ENCODE measurements at places on chromosomes 4 and X.

GRCh38 chrX:139120760-139121159, 409.2 kb upstream of the FGF13 start:
- DNase-seq = no peak

DNA sequence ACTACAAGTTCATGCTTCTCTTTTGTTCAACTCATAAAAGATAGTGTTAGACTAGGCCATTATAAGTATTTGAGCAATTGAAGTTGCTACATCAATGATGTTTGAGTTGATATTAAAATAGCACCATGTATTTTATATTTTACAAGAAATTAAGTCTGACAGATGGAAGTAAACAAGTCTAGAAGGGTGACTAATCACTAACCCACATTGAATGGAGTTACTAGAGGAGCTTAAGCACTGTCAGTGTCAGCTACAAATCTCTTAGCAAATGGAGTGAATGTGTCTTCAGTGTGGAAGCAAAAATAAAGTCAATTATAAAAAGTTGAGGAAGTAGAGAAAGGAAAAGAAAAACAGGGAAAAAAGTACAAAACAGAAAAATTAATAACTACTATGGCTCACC, 592.5 kb downstream of the PCDH18 start:
- DNase-seq = peak; percentile 2

DNA sequence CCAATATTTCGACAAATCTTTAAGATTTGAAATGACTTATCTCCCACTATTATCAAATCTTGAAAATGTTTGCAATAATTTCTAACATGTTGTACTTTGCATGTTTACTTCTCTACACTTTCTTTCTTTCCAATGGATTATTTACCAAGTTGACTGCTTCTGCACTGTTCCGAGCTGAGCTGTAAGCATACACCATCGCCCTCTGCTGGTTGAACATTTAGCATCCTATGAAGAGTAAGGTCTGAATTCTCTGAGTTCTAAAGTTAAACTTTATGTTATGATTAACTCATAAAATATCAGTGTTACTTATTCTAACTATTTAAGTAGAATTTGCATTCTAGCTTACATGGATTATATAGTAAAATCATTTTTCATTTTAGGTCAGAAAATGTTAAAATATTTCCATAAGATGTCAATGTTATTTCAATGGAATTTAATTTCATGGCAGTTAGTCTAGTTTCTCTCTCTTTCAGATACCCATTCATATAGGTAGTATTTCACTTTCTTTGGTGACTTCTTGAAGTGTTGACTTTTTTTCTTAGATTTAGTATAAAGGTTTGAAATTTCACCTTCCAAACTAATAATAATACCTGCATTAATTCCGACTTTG, 137.4 kb downstream of the DKK2 start:
- DNase-seq = peak; percentile 73

DNA sequence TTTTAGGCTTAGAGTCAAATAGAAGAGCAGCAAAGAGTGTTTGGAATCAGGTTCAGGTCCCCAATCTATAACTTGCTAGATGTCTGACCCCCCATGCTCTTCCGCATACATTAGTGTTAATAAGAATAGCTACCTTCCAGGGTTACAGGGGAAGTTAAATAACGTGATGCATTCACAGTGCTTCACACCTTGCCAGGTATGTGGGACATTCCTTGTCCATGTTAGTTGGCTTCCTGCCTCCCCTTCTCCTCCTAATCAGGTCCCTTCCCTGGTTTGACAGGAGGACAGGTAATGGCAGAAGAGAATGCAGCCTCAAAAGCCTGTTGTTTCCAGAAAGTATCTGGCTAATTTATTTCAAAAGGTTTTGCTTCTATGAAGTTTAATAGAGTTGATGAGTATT, 248.7 kb downstream of the MID1IP1 start:
- no peak for DNase-seq

- no peak for DNase-seq
These were observed 19.7 kb upstream of the SCRG1 start for GRCh38 chr4:173418639-173419038.

DNA sequence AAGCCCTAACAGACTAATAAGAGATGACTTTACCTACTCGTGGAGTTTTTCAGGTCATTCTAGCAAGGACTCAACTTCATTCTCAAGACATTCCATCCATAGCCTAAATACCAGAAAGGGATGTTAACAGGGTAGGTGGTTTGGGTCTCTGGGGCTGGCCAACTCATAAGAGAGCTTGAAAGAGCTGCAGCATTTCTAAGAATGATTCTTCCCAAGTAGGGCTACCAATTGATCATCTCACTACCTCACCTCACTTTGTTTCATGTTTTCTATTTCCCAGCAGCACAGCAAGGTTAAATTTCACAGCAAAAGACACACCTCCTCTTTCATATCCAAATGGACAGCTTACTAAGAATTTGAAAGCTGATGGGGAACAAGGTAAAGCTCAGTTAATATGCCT, 614.8 kb upstream of the DIPK2B start:
- DNase-seq = no peak

DNA sequence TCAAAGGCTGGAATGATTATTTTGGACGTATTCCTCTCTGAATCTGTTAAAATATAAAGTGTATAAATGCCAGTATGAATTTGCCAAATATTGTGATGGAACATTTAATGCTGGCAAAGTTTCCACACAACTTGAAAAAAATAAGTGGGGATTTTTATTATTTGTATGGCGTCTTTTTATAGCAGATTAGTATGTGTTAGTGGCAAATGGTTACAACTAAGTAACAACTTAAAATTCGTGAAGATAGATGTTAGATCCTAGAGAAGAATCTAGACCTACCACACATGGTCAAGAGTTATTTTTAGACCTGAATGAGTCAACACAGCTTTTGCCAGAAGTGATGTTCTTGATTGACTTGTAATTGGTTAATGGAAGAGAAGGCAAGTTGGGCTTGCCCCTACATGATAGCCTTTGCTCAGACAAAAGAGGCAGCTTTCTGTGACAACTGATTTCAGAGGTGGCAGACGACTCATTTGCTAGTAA, 4.8 kb downstream of the CPE start:
- no peak for DNase-seq

GRCh38 chr4:18798123-18798522, 776.6 kb upstream of the LCORL start:
- no peak for DNase-seq

GRCh38 chrX:31355206-31355955, 283.5 kb upstream of the FTHL17 start:
- no peak for DNase-seq

- peak; percentile 66 for DNase-seq
These were observed 29.5 kb upstream of the MAP3K15 start for GRCh38 chrX:19544693-19545305.

- DNase-seq = no peak
These were observed 269.9 kb downstream of the KCNIP4 start for GRCh38 chr4:21678711-21679110.

- DNase-seq = no peak
These were observed 821.2 kb downstream of the RPA4 start for GRCh38 chrX:97704881-97705280.

DNA sequence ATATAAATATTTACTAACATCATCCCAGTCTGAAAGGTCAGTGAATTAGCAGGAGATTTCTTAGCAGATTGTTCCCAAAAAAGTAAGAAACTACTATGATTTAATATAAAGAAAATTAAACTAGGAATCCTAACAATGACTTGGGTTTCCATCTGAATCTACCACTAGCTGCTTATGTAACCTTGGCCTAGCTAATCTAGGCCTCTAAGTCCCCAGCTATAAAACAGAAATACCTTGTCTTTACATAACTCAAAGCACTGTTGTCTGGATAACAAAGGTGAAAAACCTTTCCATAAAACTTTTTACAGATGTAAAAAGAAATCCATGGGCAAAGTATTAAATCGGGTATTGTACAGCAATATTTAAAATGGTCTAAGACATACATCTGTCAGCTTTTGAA, 3.0 kb downstream of the FBXL5 start:
- DNase-seq = peak; percentile 25

DNA sequence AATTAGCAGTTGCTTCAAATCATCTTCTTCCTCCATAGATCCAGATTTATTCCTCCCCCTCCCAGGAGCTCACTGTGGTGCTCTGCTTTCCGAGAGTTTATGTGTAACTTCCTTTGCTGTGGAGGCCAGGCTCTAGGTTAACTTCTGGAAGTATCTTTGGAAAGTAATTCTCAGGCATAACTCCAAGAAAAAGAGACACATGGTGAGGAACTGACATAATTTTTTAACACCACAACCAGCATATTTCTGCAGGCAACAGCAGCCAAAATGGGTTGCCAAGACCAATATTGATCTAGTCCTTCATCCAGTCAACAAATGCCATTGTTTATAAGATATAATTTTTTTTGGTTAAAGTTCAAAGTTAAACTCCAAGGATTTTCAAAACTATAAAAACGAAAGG, 114.5 kb upstream of the RBPJ start:
- DNase-seq = peak; percentile 85

DNA sequence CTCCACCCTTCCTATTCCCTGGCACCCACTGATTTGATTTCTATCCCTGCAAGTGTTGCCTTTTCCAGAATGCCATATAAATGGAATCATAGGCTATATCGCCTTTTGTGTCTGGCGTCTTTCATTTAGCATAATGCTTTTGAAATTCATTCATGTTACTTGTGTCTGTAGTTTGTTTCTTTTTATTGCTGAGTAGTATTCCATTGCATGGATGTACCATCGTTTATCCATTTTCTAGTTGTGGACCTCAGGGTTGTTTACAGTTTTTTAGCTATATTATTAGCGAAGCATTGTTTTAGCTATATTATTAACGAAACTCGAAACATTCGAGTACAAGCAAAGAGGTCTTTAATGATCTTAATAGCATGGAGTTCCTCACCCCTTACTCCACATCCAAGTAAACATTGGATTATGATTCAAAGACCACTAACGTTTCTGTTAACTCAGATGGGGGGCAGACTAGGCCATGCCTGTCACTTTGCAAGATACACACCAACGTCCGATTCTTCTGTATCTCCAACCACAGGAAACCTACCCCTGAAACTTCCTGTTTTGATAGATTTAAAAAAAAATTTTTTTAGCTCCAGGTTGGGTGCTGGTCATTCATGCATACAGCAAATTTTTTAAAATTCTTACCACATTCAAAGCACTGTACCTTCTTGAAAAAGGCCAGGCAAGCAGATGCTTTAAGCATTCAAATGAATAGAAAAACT, 1.1 kb downstream of the DCK start:
- no peak for DNase-seq

DNA sequence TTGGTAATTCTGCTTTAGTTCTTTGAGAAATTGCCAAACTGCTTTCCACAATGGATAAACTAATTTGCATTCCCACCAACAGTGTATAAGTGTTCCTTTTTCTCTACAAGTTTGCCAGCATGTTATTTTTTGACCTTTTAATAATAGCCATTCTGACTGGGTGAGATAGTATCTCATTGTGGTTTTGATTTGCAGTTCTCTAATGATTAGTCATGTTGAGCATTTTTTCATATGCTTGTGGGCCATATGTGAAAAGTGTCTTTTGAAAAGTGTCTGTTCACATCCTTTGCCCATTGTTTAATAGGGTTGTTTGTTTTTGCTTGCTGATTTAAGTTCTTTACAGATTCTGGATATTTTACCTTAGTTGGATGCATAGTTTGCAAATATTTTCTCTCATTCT, 25.9 kb downstream of the ENPEP start:
- peak; percentile 42 for DNase-seq

DNA sequence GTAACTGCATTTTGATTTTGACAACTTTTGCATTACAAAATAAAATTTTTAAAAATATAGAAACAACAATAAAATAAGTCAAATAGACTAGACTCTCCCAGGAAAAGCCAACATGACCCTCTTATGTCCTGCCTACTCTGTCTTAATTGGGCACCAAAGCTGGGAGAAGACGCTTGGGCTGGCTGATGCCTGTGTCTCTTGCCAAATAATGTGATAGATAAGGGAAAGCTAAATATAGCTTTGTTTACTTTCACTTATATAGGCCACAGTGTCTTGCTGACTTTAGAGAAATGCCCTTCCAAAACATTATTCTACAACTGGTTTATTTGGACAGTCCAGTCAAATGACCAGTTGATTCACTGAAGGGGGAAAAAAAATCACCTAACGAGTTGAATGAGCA, 54.2 kb downstream of the FMR1NB start:
- no peak for DNase-seq

GRCh38 chrX:111039606-111040005, 56.4 kb upstream of the PAK3 start:
- DNase-seq = no peak

DNA sequence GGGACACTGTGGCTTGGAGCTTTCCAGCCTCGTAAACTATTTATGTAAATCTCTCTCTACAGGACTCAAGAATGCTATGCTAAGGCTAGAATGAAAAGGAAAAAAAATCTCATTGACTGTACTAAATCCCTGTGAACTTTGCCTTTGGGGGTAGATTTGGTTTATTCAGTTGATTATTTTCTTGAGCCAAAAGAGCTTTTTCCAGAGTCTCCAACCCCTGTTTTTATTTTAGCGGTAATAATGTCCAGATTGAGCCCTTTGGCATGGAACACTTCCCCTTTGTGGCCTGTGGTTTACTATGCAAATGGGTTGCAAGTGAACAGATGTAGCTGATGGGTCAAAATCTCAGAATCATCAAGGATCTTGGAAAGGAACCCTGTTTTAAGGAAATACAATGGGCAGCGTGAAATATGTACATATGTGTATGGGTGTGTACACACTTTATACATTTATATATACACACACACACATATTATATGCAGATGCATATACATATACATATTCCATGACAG, 72.9 kb downstream of the FAM9B start:
- DNase-seq = no peak

DNA sequence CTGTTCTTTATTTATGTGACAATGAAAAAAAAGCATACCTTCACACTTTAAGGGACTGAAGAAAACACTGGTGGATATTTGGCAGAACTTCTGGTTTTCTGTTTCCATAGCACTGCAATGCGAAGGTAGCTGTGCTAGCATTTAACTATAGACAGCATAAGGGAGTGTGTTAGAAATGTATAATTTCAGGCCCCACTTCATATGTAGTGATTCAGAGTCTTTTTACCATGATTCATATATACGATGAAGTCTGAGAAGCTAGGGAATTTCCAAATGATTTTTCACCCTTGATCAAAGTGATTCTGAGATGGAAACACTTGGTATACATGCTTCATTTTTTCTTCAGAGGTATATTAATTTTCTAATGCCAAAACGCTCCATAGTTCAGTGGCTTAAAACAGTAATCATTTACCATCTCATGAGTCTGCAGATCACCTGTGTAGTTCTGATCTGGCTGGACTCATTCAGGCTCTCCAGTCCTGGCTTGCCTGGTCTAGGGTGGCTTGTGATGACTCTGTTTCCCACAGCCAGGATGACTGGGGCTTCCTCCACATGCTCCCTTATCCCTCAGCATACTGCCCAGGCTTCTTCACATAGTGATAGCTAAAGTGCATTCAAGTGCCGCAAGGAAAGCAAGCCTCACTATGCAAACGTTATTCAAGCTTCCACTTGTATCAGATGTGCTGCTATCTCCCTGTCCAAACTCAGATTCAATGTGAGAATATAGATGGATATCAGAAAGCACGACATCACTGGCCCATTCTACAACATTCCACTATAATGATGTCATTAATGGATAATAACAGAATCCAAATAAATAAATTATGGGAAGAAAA, 790.1 kb downstream of the TECRL start:
- peak; percentile 0 for DNase-seq

Data from iris pigment epithelial cell (primary cell).